ENCODE measurements at places on chromosomes 1 and 21. TPM values are rescaled to one million over a fixed set of nuclear protein-coding genes. Genes with fewer than 3 reads are reported as not detected.

Gene SPATC1L
- polyA plus RNA-seq, result 3.7 TPM

Gene HNRNPU
- 153 TPM for polyA plus RNA-seq

Gene BSND
- polyA plus RNA-seq, result 22.7 TPM

Gene IPO13
- 56.1 TPM for polyA plus RNA-seq

Gene SLC35F3
- polyA plus RNA-seq, result 0.41 TPM

Gene GFI1
- polyA plus RNA-seq, result 0.17 TPM

Gene PDC
- polyA plus RNA-seq, result not detected

Gene ALX3
- not detected for polyA plus RNA-seq

Gene COL9A2
- 16.6 TPM for polyA plus RNA-seq

Gene LRRC7
- 0.37 TPM for polyA plus RNA-seq

Gene SLC9C2
- polyA plus RNA-seq, result 0.52 TPM

Gene SEC16B
- 3.5 TPM for polyA plus RNA-seq

Gene MKNK1
- 17.5 TPM for polyA plus RNA-seq

Gene DMRTA2
- polyA plus RNA-seq, result not detected

Gene CD1E
- not detected for polyA plus RNA-seq

Gene COL11A1
- not detected for polyA plus RNA-seq

Gene CLIC4
- polyA plus RNA-seq, result 72.7 TPM

Gene GNAT2
- polyA plus RNA-seq, result not detected

Gene TMEM50A
- polyA plus RNA-seq, result 115 TPM

Gene TPTE
- not detected for polyA plus RNA-seq
